Muscle of arm (tissue), 14 donors: ENCODE measurements at places on chromosomes 7 and 10. TPM values are rescaled to one million over a fixed set of nuclear protein-coding genes. Genes with fewer than 3 reads are reported as not detected.

PIP gene
- polyA plus RNA-seq, result not detected

GRCh38 chr7:39051707-39052106 is 74.0 kb downstream of the POU6F2 start:
- DNase-seq, result no peak

- no peak for DNase-seq
Observed at GRCh38 chr10:28505359-28505959, 27.5 kb upstream of the WAC start.

DNA sequence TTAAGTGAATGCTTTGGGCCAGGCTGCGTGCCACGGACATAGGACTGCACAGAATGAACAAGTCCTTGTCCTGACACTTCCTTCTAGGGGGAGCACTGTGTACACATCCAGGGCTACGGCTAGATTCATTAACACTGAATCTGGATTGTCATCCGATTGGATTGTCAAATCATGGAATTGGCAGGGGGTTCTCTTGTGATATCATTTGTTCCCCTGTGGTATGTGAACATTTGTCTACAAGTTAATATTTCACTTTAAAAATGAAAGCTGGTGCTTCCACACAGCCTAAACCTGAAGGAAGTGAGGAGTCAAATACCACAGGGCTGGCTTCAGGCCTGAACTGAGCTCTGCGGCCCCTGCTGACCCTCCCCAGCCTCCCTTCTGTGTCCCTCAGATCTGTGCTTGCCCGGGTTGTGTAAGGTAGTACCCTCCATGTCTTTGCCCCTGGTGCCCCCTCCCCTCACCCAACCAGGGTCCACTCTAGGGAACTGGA is 75.6 kb downstream of the SNX10 start:
- no peak for DNase-seq

DNA sequence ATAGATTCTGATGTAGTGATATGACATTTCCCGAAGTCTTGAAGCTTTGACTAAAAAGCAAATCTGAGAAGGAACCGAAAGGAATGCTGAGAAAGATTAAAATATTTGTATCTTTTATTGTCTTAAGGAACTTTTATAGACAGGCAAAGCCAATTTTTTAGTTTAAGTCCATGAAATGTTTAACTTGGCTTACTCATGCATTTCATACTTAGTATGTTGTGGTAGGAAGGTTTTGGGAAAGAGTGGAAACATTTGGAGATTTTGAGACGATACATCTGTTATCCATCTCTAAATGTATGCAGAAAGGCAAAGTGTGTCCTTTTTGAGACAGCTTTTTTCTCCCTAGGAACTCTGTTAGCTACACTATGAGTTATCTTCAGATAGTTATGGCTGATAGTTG is 10.1 kb downstream of the TBC1D12 start:
- DNase-seq, result no peak

WNT8B gene
- polyA plus RNA-seq, result 0.09 TPM
